A172 (cell line): ENCODE measurements at places on chromosomes 11 and 22.
A peak's percentile ranks its signal among the peaks of the same experiment; 100 is the strongest.

DNA sequence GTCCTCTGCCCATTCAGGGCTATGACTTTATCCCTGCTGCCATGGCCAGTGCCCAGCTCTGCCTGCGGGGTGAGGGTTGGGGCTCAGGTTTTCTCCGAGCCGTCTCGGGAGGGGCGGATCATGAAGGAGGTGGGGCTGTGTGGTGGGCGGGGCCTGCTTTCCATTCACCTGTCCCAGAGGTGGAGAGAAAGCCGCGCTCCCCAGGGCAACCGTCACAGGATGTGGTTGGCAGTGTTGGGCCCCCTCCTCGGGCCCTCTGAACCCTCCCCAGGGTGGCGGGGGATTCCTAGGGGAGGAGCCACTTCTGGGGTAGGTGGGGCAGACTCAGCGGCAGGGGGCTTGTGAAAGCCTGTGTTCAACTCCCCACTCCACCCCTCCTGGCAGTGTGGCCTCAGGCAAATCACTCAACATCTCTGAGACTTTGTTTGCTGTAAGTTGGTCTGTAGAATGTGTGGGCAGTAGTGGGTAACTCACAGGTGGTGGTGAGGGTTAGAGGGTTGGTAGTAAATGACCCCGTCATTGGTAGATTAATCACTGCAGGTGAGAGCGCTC lies 50.3 kb downstream of the CD6 start:
- DNase-seq = no peak

DNA sequence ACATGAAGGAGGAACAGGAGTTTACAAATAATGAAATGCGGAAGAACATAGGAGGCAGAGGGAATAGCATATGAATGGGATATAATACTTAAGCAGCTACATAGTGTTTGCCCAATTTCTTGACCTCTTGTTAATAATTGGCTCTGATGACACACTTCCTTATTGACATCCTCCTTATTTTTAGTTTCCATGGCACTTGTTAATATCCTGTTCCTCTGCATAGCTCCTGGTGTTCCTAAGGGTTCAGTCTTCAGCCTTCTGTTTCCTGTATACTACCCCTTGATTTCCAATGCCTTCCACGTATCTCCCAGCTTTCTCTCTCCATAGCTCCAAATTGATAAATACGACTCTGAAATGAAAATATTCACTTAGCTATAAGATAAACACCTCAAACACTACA lies 663.8 kb upstream of the API5 start:
- no peak for DNase-seq

DNA sequence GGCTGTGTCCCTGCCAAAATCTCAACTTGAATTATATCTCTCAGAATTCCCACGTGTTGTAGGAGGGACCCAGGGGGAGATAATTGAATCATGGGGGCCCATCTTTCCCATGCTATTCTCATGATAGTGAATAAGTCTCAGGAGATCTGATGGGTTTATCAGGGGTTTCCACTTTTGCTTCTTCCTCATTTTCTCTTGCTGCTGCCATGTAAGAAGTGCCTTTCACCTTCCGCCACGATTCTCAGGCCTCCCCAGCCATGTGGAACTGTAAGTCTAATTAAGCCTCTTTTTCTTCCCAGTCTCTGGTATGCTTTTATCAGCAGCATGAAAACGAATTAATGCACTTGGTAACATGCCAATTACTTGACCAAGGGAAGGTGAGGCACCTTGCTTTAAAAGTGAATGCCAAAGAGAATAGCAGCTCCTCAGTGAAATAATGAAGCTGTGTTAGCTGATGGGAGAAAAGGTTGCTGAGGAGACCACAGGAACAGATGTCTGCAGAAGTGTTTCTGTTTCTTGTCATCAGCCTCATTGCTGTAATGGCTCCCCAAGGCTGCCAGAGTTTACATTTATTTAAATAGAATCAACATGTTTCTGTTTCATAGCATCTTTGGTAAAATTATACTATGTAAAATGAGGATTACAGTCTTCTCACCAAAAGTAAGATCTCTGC lies 89.0 kb upstream of the CD44 start:
- no peak for DNase-seq

DNA sequence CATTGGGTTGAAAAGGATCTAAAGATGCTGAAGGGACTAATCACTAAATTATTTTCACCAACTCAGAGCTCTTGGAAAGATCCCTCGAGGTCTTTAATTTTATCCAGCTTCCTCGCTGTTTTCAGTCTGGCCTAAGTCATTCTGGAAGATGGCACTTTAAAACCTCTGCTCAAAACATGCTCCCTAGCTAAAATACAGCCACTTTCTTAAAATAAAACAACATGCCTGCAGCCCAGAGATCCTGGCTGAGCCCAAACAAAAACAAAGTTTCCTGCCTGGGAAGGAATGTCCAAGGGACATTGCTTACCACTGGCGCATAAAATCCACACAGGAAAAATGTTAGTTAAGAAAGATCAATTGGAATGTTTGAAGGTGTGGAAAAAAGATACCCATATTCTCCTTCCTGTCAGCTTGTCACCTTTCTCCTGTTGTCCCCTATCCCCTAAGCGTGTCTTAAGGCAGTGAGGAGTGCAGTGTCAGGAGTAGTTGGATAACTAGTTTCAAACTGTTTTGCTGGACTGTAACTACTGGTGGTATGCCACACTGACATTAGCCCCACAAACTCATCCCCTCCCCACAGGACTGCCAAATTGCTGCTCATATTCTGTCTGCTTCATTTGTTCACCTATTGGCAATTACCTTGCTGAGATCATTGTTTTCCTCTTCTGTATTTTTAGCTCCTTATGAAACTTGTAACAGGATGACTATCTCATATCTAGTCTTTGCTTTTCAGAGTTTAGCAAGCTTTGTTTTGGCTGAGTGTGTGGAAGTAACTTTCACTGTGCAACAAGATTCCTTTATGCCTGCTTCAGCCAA lies 108.3 kb upstream of the SESN3 start:
- no peak for DNase-seq

- DNase-seq = no peak
Observed at GRCh38 chr22:38413085-38414008, 41.7 kb downstream of the KCNJ4 start.

GRCh38 chr22:39707816-39708215 lies 137.3 kb downstream of the CACNA1I start:
- no peak for DNase-seq

- peak; percentile 28 for DNase-seq
Observed at GRCh38 chr11:79437981-79438630, 2.7 kb downstream of the TENM4 start.

DNA sequence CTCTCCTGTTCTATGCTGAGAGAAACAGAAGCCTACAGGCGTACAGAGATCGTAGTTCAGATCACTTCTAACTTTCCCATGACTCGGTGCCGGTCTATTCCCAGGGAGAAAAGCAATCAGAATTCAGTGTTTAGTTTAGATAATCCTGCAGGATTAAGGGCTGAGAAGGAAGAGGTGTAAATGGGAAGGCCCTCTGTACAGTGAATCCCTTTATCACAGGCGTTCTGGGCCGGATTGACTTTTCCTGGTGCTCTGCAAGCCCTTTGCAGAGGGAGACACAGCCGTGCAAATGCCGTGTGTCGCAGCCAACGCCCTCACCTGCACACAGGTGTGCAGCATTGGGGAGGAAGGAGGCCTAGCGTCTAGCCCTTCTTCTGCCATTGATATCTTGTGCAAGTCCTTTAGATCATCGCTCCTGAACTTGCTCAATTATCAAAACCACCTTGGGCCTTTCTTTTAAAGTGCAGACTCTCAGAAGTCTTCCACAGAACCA lies 90.6 kb downstream of the DSCAML1 start:
- DNase-seq = no peak

DNA sequence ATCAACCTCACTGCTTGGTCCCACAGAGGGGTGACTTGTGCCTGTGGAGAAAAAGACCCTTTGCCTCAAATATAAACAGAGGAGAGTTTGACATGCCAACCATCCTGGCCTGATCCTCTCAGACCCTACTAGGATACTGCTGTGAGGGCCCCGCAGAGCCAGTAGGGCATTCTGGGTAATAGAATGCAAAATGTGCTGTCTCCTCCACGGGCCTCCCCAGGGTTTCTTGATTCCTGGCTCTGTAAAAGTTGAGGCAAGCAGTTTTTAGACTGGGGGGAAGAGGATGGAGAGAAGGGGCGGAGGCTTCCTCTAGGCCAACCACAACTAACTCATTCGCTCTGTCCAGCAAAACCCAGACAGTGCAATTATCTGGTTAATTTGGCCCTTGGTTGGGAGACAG lies 81.7 kb downstream of the SYN3 start:
- DNase-seq = no peak

- DNase-seq = no peak
Observed at GRCh38 chr11:120399307-120399706, 63.1 kb downstream of the ARHGEF12 start.

GRCh38 chr11:106551744-106552673 lies 466.3 kb downstream of the GUCY1A2 start:
- DNase-seq = no peak

DNA sequence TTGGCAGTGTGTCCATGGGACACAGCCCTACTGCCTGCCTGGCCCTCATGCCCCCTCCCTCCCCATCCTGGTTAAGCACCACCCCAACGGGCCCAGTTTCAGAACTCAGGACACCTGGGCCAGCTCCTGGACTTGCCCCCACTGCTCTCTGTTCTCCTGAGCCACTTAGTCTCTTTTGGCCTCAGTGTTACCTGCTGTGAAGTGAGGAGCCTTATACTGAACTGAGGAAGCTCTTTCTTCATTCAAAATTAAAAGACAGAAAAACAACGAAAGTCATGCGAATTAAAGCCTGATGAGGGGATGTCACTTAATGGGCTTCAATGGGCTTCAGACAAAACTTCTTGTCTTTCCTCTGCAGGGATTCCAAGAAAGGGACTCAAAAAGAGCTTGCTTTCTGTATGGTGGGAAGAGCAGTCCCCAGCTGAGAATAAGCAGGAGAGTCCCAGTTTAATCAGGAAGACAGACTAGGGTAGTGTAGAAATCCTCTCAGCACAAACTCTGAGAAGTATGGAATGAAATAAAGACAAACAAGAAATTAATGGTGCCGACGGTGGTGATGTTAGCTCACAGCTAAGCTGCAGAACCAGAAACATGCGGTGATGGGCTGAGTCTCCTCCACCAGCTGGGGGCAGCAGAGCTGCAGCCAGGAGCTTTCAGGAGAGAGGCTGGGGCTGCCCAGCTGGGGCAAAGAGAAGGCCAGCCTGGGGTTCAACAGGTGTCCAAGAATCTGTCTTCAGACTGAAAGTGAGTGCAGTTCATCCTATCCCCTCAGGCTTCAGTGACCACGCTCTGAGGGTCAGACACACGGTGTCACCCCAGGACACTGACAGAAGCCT lies 101.0 kb downstream of the GGTLC2 start:
- peak; percentile 8 for DNase-seq

DNA sequence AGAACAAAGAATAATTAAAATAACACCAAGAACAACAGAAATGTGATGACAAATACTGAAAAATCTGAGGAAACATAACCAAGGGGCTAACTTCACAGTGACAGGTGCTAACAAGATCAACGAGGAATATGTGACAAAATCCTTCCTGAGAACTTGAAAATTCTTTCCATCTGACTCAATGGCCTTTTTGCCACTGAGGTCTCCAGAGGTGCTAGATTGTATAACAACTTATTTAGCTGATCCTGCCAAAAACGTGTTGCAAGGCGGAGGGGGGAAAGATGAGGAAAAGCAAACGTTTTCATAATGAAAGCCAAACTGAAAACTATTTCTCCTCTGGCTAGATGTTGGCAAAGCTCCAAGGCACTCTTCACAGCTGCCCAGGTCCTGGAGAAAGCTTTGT lies 364.5 kb downstream of the NTM start:
- no peak for DNase-seq

- DNase-seq = no peak
Observed at GRCh38 chr22:40401981-40402406, 31.6 kb downstream of the SGSM3 start.

DNA sequence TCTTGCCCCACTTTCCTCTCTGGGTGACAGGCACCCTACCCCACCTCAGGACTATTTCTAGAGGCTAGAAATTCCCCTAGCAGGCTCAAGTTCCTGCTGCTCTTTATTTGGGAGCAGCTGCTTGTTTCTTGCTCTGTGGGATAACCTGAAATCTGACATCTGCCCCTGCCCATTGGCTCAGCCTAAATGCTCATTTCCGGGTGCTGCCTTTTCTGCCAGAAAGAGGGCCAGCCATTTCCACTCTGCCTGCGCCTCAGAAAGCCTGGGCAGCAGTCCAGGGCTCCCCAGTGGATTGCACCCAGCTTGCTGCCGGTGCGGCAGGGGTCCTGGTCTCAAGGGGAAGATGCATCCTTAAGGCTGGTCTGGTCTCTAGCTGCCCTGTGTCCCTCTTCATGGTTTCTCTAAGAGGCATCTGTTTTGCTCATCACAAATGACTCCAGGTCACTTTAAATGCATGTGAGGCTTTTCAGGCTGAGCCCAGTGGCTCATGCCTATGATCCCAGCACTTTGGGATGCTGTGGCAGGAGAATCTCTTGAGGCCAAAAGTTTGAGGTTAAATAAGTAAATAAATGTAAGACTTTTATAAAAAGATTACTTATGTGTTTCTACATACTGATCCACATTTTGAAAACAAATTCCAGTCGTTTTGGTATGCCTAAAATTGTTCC lies 10.3 kb upstream of the PNPLA5 start:
- DNase-seq = peak; percentile 80

DNA sequence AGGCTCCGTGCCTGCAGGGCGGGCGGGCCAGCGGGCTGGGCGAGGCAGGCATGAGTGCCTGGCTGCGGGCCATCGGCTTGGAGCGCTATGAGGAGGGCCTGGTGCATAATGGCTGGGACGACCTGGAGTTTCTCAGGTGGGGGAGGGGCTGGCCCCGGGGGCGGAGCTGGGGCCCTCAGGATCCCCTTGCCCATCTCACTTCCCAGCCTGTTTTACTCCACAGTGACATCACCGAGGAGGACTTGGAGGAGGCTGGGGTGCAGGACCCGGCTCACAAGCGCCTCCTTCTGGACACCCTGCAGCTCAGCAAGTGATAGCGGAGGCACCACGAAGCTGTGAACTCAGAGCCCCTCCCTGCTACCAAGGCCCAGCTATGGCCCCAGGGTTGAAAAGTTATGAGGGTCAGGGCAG lies 5.9 kb downstream of the PHOX2A start:
- peak; percentile 45 for DNase-seq

GRCh38 chr11:75260396-75261170 lies 20.0 kb downstream of the TPBGL start:
- no peak for DNase-seq

GRCh38 chr11:100741866-100742625 lies 55.0 kb downstream of the ARHGAP42 start:
- DNase-seq = no peak

- DNase-seq = no peak
Observed at GRCh38 chr11:32435942-32436750, 807 bp upstream of the WT1 start.

- no peak for DNase-seq
Observed at GRCh38 chr22:37797874-37798500, 9.7 kb upstream of the GCAT start.

GRCh38 chr11:131195661-131196517 lies 174.5 kb upstream of the NTM start:
- DNase-seq = no peak

DNA sequence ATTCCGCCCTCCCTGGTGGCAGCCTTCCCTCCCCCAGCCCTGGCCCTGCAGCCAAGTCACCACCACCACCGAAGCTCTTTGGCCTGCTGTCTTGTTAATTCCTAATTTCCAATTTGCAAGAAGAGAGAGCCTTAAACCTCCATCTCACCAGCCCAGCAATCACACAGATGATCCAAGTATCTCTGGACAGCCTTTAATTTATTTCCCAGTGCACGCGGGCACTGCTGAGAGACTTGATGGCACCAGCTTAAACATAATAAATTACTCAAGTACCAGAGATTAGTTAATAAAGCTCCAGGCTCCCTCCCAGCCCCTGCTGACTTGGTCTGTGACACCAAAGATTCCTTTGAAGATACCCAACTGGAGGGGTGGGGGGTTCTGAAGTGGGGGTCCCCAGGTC lies 494.7 kb downstream of the BUD13 start:
- no peak for DNase-seq

GRCh38 chr22:49694462-49695260 lies 133.0 kb downstream of the BRD1 start:
- no peak for DNase-seq
